ENCODE measurements at places on chromosomes 11 and 22.

DNA sequence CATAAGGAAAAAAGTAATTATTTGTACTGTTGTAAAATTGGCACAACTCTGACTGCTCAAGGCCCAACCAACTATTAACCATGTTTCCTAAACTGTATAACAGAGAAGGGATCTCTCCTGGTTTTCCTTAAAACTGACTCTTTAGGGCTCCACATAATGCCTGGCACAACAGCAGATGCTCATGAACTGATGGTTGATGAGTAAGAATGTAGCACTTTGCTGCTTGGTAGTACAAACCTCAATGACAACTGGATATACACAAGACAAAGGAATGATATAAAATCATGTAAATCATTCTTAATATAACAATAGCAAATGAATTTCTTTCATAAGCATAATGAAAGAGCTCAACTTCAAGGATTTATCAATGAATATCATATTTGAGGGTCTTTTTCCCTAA lies 11.7 kb downstream of the MSANTD2 start:
- no peak for DNase-seq

GRCh38 chr22:27380855-27381254 lies 420.7 kb downstream of the MN1 start:
- DNase-seq: no peak

- no peak for DNase-seq
These were observed 1.8 kb downstream of the PPP1R14B start for GRCh38 chr11:64244966-64245365.

GRCh38 chr22:23922921-23923320 lies 28.7 kb downstream of the MIF start:
- DNase-seq: no peak

GRCh38 chr11:81165164-81165563 lies 1568.5 kb downstream of the FAM181B start:
- no peak for DNase-seq

DNA sequence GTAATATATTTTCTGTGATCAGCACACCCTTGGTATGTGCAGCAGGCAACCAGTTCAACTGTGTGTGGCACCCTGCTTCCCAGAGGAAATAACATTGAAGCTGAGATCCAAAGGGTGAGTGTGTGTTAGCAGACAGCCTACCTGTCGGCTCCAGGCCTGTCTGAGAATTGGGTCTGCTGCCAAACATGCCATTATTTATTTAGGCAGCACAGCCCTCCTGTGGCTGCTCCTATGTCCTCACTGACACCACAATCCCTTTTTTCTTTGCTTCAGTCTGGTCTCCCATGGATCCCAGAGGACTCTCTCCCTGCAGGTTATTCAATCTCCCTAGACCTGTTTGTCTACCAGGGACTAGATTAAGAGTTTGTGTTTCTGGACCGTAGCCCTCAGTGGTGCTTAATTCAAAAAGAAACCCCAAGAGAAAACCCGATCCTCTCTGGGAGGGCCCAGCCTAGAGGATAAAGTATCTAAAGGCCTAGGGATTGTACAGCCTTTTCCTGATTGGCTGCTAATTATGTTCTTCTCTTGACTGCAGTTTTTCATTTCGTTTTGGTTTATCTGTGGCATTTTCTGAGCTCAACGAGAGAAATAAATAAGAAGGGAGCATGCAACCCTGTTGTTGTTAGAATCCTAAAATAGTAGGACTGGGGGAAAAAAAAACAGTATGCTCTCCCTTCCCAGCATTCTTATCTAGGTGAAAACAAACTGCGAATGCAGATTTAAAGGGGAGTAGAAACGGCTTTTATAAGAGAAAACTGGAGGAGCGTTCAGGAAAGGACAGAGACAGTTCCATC lies 24.1 kb downstream of the KCNE3 start:
- no peak for DNase-seq

DNA sequence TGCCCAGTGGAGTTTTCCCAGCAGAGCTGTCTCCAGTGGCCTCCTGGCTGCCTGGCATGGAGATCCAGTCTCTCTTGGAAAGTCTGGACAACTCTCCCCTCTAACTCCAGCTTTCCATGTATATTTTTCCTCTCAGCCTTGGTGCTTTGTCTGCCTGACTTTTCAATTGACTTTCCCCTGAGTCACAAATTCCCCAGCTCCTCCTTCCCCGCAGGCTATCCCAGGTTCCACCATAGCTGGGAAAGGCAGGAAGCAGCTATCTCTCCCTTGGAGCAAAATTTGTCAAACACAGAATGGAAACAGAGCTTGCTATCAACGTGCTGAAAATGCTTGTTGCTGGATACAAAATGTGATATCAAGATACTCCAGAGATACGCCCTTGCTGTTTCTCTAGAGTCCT lies 384.8 kb downstream of the TMEM135 start:
- no peak for DNase-seq

DNA sequence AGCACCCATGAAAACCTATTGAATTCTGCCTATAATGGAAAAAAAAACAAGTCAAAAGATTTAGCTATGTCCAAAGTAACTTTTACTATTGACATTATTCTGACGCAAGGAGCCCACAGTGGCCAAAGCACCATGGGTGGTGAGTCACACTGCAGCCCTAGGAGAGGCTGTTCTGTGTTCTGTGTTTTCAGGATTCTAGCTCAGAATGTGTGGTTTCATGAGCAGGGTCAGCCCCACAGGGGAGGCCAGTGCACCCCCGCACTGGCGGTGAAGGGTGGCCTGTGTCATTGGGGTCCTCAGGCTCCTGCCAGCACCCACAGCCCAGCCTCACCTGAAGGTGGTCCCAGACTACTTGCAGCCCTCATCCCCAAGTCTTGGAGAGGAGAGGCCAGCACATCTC lies 112.2 kb downstream of the BRD1 start:
- no peak for DNase-seq

DNA sequence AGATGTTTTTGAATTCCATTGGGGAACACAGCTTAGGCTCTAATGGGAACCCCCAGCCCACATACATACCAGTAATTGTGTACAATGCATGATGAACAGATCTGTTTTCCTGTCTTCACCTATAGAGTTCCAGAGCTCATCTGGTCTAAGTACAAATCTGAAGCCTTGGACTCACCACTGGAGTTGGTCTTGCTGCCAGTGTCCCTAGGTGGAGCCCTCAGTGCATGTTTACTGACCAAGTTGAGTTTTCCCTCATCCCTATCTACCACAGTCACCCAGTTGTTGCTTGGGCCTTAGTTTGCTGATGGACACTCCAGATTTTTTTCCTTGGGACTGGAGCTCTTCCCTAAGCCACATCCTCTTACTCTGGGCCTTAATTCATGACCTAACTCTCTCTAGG lies 159.2 kb upstream of the DDI1 start:
- no peak for DNase-seq

DNA sequence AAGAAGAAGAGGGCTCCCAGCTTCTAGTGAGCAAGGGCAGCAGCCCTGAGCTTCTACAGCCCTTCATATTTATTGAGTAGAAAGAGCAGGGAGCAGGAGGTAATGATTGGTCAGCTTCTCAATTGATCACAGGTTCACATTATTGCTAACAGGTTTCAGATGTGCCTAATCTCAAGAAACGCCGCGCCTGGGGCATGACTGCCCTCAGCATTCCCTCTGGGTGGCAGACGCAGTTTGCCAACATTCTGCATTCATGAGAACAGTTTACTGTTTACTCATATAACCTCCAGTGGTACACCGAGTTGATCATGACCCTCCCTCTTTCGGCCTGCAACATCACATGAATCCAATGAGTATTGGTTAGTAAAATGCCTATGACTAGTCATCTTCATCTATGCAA lies 4.7 kb upstream of the ZNF74 start:
- no peak for DNase-seq

DNA sequence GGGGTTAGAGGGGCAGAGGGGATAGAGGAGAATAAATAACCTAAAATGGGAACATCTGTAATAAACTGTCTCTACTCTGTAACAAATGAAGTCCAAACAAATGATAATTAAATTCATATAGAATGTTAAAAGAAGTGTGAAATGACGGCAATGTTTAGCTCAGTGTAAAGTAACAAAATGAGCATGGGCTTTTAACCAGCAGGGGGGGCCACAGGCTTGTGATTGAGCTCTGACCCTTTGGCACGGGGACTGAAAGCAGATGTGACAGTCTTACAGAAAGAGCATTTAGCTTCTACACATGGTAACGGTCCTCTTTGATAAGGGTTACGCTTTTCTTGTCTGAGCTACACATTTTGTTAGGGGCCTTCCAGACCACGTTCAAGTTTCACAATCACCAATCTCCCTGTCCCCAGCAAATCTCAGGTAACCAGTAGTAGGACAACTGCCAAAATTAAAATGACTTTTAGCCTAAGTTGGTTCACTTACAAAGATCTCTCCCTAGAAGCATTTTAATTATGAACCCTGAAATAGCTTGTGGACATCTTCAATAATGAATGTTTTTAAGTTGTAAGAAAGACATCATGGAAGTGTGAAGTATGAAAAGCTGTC lies 262.5 kb downstream of the DCDC1 start:
- peak; percentile 29 for DNase-seq

- DNase-seq: no peak
These were observed 8.8 kb upstream of the PPIL2 start for GRCh38 chr22:21657020-21657359.

DNA sequence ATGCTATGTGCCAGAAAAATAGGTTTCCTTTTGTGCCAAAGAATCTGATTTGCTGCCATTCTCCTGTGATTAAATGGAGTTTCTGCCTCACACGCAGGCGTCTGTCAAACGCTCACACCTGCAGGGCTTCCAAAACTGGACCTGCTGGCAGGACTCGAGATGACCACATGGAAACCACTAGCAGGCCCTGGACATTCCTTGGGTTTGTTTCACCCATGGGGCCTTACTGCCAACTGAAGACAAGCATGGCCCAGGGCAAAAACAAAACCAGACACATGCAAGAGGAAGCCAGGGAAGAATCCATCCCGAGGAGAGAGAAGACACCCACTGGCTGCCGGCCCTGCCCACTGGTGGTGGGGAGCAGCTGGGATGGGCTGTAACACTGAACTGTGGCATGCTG lies 55.9 kb upstream of the MN1 start:
- no peak for DNase-seq

GRCh38 chr11:122176651-122177050 lies 60.6 kb upstream of the BLID start:
- no peak for DNase-seq

DNA sequence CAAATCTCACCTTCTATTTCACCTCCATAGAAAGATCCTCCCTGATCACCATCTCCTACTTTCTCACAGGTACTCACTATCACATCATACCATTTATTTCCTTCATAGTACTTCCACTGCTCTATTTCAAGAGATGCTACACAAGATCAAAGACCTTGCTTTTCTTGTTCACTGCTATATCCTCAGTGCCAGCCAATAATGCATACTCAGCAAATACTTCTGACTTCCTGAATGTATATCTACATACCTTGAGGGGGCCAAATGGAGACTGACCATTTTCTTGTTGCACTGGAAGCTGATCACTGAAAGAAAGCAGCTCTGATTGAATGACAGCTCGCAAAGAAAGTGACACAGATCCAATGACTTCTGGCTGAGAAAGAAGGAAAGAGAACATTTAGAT lies 64.7 kb downstream of the C2CD3 start:
- DNase-seq: no peak

DNA sequence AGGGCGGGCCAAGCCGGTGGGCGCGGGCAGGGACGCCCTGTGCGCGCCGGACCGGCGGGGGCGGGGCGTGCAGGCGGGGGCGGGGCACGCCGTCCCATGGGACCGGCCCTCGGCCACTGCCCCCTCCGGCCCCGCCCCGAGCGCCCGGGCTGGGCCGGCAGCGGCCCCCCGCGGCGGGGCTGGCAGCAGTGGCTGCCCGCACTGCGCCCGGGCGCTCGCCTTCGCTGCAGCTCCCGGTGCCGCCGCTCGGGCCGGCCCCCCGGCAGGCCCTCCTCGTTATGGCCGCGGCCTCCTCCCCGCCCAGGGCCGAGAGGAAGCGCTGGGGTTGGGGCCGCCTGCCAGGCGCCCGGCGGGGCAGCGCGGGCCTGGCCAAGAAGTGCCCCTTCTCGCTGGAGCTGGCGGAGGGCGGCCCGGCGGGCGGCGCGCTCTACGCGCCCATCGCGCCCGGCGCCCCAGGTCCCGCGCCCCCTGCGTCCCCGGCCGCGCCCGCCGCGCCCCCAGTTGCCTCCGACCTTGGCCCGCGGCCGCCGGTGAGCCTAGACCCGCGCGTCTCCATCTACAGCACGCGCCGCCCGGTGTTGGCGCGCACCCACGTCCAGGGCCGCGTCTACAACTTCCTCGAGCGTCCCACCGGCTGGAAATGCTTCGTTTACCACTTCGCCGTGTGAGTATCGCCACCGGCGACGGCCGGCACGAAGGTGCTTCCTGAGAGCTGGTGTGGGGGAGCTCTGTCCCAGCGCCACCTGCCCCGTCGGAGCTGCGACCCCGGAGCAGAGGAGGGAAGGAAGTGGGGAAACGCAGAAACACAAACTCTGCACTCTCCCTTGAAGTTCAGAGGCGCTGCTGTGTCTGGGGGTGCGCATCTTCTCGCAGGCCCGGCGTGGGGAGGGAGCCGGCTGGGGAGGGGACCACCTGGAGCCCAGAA lies at the start of gene KCNQ1:
TSS of gene KCNQ1 (plus strand) at position 188 of the 925 bp plus-strand sequence. CDS start at position 279, 91 bp downstream.
- DNase-seq: peak; percentile 35

GRCh38 chr22:22770280-22770871 lies 117.2 kb upstream of the IGLL5 start:
- DNase-seq: peak; percentile 46

- DNase-seq: no peak
These were observed 562 bp downstream of the SHANK2 start for GRCh38 chr11:71251761-71252268.

- DNase-seq: no peak
These were observed 409 bp downstream of the SMC1B start for GRCh38 chr22:45413013-45413367.

- no peak for DNase-seq
These were observed 2314.9 kb downstream of the LRRC4C start for GRCh38 chr11:39144351-39145130.

DNA sequence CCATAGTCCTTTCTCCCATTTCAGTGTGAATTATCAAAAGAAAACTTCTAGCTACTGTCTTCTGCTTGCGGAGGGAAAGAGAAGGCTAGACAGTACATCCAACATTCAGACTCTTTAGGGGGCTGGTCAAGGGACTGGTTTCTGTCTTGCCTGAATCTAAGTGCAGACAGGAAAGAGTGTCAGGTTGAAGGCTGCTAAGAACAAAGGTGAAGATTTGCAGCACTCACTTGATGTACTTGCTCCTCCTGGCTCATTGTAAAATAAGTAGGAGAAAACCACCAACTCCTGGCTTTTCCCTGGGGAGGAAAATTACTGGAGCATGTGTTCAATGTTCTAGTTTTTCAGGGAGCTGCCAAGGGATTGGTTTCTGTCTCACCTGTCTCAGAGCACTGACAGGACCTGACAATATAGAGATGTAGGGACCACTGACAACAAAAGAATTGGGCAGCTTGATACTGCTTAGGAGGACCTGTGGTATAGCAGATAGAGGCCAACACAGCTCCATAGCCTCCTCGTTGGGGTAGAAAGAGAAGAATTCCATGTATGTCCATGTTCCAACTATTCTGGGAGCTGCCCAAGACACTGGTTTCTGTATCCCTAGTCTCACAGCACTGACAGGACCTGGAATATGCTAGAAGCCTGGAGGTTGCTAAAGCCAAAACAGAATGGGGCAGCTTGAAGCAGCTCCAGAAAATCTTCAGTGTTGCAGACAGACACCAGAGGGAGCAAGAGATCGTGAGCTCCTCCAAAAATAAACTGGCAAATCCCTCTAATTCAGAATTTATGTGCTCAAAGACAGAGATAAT lies 39.7 kb upstream of the MMP12 start:
- no peak for DNase-seq

GRCh38 chr11:104876861-104877431 lies 21.3 kb downstream of the CASP12 start:
- DNase-seq: no peak

Measured in activated naive CD4-positive, alpha-beta T cell treated with Interleukin-2 at 50 U/mL for 16 hours (primary cell).